C1 segment of cervical spinal cord (tissue), 14 donors: ENCODE measurements at places on chromosomes 13 and 19.

GRCh38 chr13:80716610-80717081, 375.7 kb upstream of the SPRY2 start:
- no peak for DNase-seq

- DNase-seq, result no peak
Measured at GRCh38 chr13:34310539-34310938, 492.6 kb downstream of the RFC3 start.

DNA sequence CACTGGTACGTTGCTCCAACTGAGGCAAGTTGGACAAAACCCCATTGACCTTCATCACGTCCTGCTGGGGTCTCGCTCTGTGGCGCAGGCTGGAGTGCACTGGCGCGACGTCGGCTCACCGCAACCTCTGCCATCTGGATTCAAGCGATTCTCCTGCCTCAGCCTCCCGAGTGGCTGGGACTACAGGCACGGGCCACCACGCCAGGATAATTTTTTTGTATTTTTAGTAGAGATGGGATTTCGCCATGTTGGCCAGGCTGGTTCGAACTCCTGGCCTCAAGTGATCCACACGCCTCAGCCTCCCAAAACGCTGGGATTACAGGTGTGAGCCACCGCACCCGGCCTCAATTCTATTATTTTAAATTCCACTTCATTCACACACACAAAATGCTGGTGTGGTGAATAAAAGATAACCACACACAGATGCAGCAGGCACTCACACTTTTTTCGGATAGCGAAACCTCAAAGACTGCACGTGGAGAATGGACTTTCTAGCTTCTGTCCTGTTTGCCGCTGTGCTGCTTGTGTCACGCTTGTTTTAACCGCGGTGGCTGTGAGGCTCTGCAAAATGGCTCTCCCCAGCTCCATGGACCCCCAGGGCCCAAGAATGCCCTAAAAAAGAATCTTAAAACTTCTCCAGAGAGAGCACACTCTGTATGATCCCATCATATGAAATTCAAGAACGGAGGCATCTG, 58.4 kb downstream of the COL4A1 start:
- DNase-seq, result no peak

GRCh38 chr13:21739771-21740170, 68.9 kb downstream of the FGF9 start:
- no peak for DNase-seq

GRCh38 chr13:84525865-84526264, 643.6 kb upstream of the SLITRK1 start:
- DNase-seq, result no peak

DNA sequence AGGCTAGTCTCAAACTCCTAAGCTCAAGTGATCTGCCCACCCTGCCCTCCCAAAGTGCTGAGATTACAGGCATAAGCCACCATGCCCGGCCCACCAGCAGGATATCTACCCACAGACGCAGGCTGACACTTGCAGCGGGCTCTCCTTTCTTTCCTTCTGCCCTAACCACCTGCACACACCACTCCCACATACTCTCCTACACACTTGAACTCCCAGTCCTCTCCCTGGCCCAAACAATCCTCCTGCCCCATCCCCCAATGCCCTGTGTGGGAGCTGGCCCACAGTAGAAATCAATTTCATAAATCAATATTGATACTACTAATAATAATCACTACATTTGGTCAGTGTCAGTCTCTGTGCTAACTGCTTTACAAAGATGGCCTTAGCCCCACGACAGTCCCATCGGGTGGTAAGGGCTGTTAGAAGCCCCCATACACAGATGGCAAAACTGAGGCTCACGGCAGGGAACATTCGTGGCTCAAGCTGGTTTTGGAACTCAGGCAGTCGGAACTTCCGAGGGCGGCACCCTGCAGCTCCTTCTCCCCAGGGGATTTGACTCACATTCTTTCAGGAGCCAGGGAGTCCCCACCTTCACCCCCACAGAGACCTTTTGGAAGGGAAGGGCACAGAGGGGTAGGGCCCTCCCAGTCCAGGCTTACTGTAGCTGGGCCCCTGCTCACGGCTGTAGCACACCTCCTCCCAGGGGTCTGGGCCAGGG, 3.4 kb upstream of the DPF1 start:
- no peak for DNase-seq

- DNase-seq, result no peak
Measured at GRCh38 chr19:30522341-30522740, 150.2 kb downstream of the ZNF536 start.

DNA sequence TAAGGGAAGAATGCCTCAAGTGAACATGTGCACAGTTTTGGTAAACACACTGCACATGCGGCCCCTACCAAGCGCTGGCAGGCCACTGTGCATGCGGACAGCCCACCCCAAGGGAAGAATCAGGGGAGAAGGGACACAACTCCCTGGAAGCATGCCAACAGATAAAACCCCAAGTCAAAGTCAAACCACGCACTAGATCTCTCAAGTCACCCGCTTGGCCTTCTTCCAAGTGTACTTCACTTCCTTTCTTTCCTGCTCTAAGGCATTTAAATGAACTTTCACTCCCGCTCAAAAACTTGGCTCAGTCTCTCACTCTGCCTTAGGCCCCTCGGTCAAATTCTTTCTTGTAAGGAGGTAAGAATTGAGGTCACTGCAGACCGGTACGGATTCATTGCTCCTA, 4.6 kb upstream of the RFXAP start:
- no peak for DNase-seq

DNA sequence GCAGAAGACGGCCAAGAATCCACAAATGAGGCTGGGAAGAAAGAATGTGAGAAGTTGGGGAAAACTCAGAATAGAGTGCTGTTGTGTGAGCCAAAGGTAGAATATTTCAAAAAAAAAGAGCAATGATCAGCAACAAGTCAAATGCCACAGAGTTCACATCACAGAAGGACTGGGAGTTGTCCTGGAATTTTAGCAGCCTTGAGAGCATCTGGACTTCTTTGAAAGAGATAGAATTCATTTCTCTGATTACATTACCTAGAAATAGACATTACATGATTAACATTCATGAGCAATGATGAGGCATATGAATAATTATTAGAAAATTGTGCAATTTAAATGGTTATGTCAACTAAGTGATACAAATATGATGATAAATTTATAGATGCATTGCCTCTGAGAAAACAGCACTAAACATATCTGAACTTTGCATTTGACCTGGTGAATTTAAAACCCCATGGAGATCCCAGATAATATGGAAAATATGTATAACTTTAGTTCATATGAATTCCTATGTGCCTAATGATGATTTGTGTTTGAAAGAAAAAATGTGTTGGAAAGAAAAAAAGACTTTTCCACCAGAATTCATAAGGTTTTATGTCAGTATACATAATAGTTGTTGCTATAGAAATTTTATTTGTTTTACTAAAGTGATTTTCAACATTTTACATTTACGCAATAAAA, 186.2 kb downstream of the POSTN start:
- no peak for DNase-seq

GRCh38 chr19:10404888-10405820, 1.8 kb upstream of the CDC37 start:
- no peak for DNase-seq

GRCh38 chr13:66344805-66345517, 885.2 kb downstream of the PCDH9 start:
- no peak for DNase-seq

DNA sequence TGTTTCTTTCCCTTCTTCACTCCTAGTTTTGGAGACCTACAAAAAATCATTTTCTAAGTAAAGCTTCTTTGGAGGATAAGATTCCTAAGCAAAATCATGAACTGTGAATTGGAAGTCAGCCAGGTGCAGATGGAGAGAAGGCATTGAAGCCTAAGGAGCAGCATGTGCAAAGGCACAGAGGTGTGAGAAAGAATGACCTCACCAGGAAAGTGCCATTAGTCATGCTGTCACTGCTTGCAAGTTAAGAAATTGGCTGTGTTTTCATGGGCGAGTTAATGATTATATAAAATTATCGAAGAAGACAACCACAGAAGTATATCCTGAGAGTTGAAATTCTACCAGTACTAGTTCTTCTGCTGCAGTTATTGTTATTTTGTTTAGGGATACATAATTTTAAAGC, 80.3 kb upstream of the KLHL1 start:
- DNase-seq, result no peak

DNA sequence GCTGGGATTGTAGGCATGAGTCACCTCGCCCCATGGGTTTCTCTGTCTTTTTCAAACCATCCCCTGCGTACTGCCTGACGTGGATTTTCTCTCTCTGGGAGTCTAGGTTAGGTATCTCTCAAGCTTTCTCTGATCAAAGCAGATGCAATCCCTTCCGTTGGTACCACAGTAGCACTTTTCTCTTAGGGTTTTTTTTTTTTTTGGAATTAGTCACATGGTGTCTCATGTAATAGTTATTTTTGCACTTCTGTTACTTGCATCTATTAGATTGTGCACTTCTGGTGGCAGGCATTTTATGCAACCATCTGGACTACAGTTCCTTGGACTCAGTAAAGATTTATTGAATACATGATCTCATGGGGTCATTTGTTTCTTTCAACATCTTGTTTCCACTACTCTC, 72.1 kb downstream of the GPC6 start:
- no peak for DNase-seq
